Activated CD4-positive, alpha-beta T cell treated with anti-CD3 and anti-CD28 coated beads for 36 hours (primary cell): ENCODE measurements at places on chromosomes 2 and 18. TPM values are rescaled to one million over a fixed set of nuclear protein-coding genes. Genes with fewer than 3 reads are reported as not detected.

The ITPRID2 gene
- 34.9 TPM for total RNA-seq

The ALPP gene
- not detected for total RNA-seq

The ANKRD53 gene
- not detected for total RNA-seq

The DSC2 gene
- 0.05 TPM for total RNA-seq

The CYP27A1 gene
- total RNA-seq: 0.12 TPM

The SKOR2 gene
- 0.21 TPM for total RNA-seq

The ASIC4 gene
- not detected for total RNA-seq

The PTPRM gene
- 6.5 TPM for total RNA-seq

The ASAP2 gene
- total RNA-seq: 0.21 TPM

The TEKT4 gene
- total RNA-seq: not detected

The SPTBN1 gene
- 76.6 TPM for total RNA-seq

The NEU2 gene
- total RNA-seq: not detected

The TNS1 gene
- total RNA-seq: 0.64 TPM

The CFAP65 gene
- total RNA-seq: not detected

The TMEFF2 gene
- total RNA-seq: not detected

The TSPYL6 gene
- total RNA-seq: not detected

The LIPT1 gene
- 4.7 TPM for total RNA-seq

The C1GALT1C1L gene
- not detected for total RNA-seq

The CYP27C1 gene
- total RNA-seq: not detected

The SOX11 gene
- total RNA-seq: not detected

The DNER gene
- total RNA-seq: not detected

The ONECUT2 gene
- not detected for total RNA-seq

The AFG3L2 gene
- 56.5 TPM for total RNA-seq

The ZNF521 gene
- not detected for total RNA-seq

The PLEKHH2 gene
- 2.2 TPM for total RNA-seq

The CHST10 gene
- 6.2 TPM for total RNA-seq

The SCG2 gene
- not detected for total RNA-seq

The ESPNL gene
- total RNA-seq: 0.16 TPM

The ACADL gene
- not detected for total RNA-seq

The IGFBP5 gene
- not detected for total RNA-seq

The GPR45 gene
- not detected for total RNA-seq

The SERPINB3 gene
- not detected for total RNA-seq

The RALB gene
- total RNA-seq: 34.0 TPM

The EFEMP1 gene
- not detected for total RNA-seq

The PCARE gene
- not detected for total RNA-seq
